ENCODE measurements at places on chromosomes 5 and 9.

- no peak for DNase-seq
Measured at GRCh38 chr9:4238522-4238921, 61.3 kb downstream of the GLIS3 start.

- no peak for DNase-seq
Measured at GRCh38 chr5:87787625-87788256, 375.0 kb upstream of the CCNH start.

GRCh38 chr5:164893071-164893470, 1387.7 kb downstream of the MAT2B start:
- no peak for DNase-seq

DNA sequence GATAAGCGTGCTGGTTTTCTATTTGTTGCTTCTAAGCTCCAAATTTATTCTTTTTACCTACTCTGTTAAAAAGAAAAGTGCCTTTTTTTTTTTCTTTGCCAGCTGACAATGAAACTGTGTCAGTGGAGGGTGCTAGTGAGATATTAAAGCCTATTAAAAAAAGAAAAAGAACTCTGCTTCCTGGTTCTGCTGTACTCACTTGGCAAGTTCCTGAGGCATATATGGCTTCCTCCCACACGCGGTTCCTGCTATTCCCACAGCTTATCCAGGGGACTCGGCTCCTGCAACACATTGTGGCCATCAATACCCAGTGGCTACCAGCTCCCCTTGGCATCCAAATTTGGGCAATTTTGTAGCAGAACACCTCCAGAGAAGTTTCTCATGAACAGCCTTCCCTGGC, 1977.7 kb upstream of the CDH9 start:
- DNase-seq: no peak

DNA sequence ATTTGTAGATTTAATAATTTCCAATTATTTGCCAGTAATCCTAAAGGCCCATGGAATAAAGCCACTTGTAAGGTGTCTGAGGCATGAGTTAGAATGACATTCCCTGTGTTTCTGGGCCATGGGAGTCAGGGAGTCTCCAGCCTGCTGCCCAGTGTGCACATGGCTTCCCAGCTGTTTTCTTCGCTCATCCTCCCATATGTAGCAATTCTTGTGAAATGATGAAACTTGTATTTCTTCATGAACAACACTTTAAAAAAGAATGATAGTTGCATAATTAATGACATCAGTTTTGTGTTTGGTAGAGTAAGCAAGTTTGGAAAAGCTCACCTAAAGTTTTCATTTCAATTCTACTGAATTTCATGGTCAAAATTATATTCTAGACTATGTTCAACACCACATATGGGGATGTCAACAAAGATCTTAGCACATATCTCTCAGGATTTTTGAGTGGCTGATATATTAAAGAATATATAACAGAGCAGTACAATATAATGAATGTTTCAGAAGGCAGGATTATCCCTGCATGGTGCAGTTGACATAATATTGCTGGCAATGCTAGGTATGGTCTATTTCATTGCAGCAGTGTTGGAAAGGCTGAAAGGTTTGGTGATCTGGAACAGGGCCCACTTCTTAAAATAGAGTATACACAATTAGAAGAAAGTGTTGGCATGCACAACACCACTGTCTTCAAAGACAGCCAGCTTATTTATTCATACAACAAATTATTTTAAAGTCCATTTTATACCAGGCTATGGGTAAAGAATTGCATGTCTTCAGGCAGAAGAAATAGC, 44.7 kb downstream of the GRIN3A start:
- no peak for DNase-seq

DNA sequence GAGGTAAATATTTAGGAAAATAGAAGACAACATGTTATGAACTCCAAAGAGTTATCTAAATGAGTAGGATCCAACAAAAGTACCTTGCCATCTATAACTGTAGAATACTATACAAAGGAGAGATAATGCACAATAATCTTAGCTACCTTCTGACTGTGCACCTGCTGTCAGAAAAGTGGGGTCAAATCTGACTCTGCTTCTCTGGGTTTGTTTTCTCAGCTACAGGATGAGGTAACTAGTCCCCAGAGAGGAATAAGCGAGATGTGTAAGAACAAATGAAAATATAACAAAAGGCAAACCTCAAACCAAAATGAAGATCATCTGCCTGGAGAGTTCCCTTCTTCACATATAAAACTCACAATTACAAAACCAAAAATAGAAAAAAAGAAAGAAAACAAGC, 204.8 kb downstream of the DCP2 start:
- DNase-seq: no peak
